Adrenal gland (tissue), 19 donors: ENCODE measurements at places on chromosomes 1 and 21. TPM values are rescaled to one million over a fixed set of nuclear protein-coding genes. Genes with fewer than 3 reads are reported as not detected.

LCE1F gene
- not detected for polyA plus RNA-seq

PMVK gene
- 42.1 TPM for polyA plus RNA-seq

OR2L2 gene
- 0.08 TPM for polyA plus RNA-seq

KIAA1614 gene
- 1.4 TPM for polyA plus RNA-seq

PERM1 gene
- 0.88 TPM for polyA plus RNA-seq

RAB3B gene
- 4.9 TPM for polyA plus RNA-seq

OXCT2 gene
- polyA plus RNA-seq = 0.42 TPM

PLCH2 gene
- 66.3 TPM for polyA plus RNA-seq

GRCh38 chr1:186146974-186147373 is 228.1 kb downstream of the TPR start:
- DNase-seq = no peak

- peak; percentile 84 for DNase-seq
Observed at GRCh38 chr1:209569455-209570207, 13.9 kb upstream of the CAMK1G start.

DNA sequence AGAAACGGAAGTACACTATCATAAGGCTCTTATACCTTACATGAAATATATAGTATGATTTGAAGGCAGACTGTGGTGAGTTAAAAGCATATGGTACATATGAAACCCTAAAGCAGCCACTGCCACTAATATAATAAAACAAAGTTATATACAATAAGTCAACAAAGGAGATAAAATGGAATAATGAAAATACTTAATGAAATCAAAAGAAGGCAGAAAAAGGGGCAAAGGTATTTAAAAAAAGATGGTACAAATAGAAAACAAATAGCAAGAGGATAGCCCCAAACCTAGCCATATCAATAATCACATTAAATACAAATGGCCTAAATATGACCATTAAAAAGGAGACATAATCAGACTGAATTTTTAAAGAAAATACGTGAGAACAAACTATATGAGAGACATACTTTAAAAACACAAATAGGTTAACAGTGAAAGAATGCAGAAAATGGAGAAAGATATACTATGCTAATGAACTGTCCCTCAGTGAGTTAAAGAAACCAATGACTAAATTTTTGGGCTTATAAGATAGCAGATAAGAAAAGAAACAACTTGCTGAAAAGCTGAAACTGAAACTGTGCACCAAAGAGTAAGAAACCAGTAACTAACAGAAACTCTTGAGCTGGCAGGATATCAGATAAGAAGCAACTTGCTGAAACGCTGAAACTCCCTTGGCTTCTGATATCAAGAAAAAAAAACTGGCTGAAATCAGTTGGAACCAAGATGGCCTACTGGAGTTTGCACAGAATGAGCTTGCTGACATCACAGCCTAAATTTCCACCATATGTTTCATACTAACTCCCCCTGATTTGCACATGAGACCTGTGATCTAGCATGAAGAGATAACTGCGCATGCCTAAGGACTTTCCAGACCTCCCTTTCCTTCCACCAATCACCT is 44.3 kb upstream of the IL10 start:
- DNase-seq = no peak

DNA sequence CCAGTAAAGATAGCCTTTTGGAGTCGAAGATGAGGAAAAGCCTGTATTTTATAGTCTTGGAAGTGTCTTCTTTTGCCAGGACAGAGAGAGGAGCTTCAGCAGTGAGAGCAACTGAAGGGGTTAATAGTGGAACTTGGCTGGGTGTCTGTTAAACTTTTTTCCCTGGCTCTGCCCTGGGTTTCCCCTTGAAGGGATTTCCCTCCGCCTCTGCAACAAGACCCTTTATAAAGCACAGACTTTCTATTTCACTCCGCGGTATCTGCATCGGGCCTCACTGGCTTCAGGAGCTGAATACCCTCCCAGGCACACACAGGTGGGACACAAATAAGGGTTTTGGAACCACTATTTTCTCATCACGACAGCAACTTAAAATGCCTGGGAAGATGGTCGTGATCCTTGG is at the start of gene VCAM1:
TSS of gene VCAM1 (plus strand) at position 253 of the 400 bp plus-strand sequence. CDS start at position 372, 119 bp downstream.
- DNase-seq = peak; percentile 42

DNA sequence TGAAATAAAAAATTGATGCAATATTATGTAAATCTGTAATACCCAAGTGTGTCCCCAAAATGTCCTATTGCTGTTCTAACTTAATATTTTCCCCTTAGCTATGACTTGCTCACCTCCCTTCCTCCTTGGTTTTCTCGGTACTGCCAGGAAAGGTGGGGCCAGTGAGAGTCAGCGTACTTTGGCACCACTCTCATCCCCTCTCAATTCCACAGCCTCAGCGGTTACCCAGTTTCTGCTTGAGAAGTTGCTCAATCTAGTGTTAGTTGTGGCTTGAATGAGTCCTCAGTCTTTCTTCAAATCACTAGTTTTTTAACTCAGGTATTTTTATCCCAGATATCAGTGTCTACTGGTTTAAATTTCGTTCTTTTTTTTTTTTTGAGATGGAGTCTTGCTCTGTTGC is 32.3 kb downstream of the BCAS2 start:
- DNase-seq = no peak

- DNase-seq = no peak
Observed at GRCh38 chr1:159940006-159940620, 5.3 kb downstream of the IGSF9 start.

DNA sequence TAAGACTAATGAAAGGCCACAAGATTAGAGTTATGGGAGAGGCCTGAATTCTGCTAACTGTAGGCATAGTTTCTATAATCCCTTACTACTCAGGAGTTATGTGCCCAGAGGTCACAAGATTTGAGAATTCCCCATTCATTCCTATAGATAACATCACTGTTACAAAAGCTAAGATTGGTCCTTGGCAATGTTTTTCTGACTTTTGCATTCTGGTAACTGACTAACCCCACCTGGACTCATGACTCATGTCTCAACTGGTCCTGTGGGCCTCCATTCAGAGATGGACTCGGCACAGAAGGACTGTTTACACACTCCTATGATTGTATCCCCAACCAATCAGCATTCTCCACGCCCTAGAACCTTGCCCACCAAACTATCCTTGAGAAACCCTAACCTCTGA is 249.0 kb upstream of the ZP4 start:
- DNase-seq = no peak

DNA sequence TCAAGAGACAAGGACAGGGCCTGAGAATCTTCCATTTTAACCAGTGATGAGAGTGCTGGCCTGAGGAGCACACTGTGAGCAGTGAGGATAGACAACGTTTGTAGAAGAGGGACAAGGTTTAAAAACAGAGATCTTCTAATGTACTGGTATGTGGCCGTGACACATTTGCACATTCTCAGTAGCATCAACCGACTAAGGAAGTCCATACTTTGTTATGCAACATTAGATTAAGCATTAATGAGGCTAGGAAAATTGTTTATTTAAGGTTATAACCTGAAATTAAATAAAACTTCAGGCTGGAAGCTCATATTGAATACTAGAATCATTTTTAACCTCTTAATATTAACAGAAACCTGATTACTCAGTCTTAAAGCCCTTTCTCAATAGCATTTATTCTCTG is 99.0 kb downstream of the SLC45A1 start:
- no peak for DNase-seq

GRCh38 chr1:30668024-30668423 is 55.4 kb downstream of the MATN1 start:
- no peak for DNase-seq

DNA sequence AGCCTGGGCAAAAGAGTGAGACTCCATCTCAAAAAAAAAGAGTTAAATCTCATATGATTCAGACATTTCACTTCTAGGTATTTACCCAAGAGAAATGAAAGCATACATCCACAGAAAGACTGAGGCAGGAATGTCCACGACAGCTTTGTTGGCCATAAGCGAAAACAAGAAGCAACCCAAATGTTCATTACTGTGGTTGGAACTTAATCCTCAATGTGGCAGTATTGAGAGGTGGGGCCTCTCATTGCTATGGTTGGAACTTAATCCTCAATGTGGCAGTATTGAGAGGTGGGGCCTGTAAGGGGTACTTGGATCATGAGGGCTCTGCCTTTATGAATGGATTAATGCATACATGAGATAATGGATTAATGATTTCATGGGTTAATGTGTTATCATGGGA is 15.2 kb downstream of the C21orf58 start:
- no peak for DNase-seq

GRCh38 chr1:81430955-81431623 is 369.6 kb upstream of the ADGRL2 start:
- no peak for DNase-seq

- no peak for DNase-seq
Observed at GRCh38 chr21:33865996-33866575, 49.5 kb downstream of the ATP5PO start.

DNA sequence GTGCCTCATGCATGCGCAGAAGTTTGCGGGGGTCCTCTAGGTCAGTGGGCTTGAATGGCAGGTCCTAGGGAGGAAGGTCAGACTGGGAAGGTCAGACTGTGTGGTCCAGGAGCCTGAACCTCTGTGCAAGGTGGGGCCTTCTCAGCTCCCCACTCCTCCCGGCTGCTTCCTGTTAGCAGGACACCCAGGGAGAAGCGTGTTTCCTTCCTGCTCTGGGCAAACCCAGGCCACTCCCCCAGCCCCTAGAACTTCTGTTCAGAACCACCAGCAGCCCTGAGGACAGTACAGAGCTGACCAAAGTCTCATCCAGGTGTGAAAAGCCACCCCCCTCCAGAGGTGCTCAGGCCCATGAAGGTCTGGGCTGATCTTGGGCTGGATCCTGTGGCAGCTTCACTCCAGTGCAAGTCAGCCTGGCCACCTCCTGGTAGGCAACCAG is 29.9 kb downstream of the NAV1 start:
- DNase-seq = no peak

DNA sequence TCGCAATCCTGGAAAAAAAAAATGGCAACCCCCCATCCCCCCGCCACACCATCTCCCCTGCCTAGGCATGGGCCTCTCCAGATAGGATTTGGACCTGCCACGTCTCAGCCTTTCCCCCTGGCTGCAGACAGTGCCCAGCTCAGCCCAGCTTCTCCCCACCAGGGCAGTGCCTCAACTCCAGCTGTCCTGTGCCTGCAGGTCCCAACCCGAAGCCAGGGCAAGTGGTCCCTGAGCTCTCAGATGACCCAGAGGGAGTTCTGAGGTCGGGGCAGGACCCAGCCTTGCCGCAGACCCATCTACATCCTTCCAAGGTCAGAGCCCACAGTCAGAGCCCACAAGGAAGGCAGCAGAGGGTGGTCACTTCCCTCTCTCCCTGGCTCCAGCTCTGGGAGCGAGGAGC is 86.7 kb upstream of the POU3F1 start:
- DNase-seq = no peak

- DNase-seq = no peak
Observed at GRCh38 chr1:219099307-219099706, 74.4 kb upstream of the LYPLAL1 start.

GRCh38 chr1:57345916-57346315 is 77.9 kb downstream of the DAB1 start:
- no peak for DNase-seq

- no peak for DNase-seq
Observed at GRCh38 chr1:109995536-109995935, 11.0 kb downstream of the AHCYL1 start.

- DNase-seq = no peak
Observed at GRCh38 chr1:160522136-160522535, 919 bp downstream of the SLAMF6 start.

GRCh38 chr1:114458237-114458777 is 52.7 kb downstream of the TRIM33 start:
- no peak for DNase-seq

DNA sequence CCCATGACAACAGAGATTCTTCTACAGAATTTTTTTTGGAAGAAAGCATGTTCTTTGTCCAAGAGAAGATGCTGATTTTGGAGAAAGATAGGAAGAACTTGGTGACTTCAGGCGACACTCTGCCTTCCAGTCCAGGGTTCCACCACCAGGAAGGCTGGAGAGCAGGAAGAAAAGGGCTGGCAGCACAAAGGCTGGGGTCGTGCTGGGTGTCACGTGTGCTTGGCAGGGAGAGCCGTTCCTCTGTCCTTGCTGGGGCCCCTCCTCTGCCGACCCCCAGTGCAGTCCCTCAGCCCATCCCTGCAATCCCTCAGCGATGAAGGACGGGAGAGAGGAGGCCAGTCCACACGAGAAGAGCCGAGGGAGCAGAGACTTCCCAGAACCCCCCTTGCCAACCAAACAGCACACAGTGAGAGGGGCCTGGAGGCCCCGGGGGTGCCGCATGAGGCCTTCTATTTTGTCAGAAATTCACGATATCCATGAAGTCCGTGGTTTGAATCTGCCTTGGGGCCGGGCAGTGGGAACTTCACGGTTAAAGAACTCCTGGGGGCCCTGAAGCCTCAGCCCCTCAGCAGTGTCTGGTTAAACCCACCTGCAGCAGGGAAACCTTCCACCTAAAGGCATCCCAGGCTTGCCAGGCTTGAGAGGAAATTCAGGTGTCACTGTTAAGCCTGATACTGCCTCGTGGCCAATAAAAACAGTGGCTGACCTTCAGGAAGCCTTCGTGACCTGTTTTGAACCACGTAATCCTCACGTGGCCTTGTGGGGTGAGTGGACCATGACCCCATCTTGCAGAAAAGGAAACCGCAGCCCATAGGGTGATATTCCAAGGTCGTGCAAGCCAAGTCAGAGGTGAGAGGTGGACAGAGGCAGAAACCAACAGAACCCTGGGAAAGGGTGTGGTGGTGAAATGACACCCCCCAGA is 3.4 kb downstream of the KRTAP10-12 start:
- no peak for DNase-seq

GRCh38 chr1:207461649-207462048 is 7.5 kb downstream of the CR2 start:
- DNase-seq = no peak

DNA sequence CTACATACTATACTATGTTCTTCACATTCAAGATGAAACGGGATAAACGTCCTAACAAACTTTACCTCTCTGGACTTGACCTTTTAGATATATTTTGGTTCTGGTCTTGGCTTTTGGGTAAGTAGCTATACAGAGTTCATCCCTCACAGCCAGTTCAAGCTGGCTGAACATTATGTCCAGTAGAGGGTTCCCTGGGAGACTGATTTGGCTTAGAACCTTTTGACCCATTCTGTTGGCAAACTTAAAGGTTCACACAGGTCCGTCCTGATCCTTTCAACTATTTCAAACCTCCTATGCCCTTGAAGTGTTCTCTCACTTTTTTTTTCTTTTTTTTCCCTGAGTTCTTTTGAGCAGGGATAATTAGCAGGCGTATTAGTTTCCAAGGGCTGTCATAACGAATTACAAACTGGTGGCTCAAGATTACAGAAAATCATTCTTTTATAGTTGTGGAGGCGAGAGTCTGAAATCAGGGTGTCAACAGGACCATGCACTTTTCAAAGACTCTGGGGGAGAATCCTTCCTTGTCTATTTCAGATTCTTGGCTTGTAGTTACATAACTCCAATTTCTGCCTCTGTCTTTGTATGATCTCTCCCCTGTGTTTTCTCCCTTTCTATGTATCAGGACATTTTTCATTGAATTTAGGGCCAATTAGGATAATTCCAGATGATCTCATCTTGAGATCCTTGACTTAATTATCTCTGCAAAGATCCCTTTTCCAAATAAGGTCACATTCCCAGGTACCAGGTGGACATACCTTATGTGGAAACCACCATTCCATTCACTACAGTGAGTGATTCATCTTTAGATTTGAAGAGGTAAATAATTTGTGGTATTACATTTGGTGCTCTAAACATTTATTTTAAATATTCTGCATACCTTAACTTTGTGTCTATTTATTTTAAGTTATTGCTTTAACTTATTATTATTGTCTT is 257.4 kb upstream of the USP25 start:
- DNase-seq = no peak

GRCh38 chr1:183505454-183506089 is 33.3 kb downstream of the SMG7 start:
- DNase-seq = no peak

GRCh38 chr1:85274969-85275453 is 1.4 kb downstream of the BCL10 start:
- DNase-seq = peak; percentile 21

- DNase-seq = peak; percentile 62
Observed at GRCh38 chr1:46532498-46533178, 18.8 kb downstream of the KNCN start.
